ENCODE measurements at places on chromosomes 1 and 21.

DNA sequence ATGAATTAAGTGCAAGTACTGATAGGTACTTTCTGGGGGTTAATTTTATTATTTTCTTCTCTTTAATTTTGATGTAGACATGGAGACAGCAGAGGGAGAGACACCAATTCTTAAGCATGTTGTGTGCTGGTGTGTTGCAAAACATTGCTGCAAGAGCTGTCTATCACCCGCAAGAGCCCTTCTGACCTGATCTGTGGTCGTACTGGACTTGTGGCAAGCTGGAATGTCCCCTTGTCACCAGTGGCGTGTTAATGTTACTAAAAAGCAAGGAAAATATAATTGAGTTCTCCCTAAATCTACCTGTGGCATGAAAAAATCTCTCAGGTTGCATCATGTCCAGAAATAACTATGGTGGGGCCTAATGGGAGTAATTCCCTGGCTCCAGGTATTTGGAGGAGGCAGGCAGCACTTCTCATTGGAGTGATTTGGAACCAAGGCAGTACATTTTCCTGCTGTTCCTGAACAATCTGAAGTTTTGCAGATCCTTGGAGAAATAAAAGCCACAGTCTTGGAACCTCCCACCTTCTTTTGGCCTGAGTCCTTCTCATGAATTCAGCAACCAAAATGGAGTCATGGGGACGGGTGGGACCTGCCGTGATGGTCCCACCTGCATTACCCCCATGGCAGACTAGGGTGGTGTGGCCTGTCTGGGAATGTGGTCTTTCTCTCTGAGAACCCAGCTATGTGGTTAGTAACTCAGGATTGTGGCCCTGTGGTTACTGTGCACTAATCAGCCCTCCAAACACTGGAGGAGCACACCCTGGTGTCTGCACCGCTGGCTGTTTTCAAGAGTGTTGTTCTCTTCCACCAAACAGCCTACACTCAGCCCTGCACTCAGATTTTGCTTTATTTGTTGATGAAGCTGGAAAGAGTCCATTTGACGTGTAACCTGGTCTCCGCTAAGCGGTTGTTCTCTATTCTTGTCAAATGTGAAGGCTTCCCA is 57.4 kb downstream of the GALNT2 start:
- no peak for DNase-seq

DNA sequence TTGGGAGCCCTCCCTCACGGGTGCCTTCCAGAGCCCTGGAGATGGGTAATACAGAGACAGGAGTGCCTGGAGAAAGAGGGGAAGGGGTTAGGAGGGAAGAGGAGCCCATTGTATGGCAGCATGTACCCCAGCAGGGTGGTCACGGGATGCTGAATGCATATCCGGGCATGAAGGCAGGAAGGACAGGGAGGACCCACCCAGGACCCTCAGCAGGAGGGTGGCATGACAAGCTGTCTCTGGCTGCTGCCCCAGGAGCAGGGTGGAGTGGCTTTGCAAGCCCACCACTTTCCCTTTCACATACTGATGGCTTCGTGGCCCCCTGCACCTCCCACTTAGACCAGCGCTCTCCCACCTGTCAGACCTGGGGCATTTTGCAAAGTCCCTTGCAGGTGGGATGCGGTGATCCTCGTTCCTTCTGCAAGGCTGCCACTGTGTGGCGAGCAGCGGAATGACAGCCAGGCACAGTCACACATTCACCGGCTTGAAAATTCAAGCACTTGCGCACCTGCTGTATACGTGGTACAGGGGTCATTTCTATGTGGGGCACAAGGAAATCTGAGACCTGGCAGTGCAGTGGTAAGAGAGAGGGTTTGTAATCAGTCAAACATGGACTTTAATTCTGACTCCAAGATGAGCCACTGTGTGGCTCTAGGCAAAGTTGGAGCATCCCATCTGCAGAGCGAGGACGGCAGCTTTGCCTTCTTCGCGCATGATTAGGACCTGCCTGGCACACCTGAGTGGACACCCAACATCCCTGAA is 53.2 kb upstream of the TMEM51 start:
- DNase-seq: peak; percentile 37

- no peak for DNase-seq
These were observed 138.4 kb downstream of the PAPPA2 start for GRCh38 chr1:176601348-176601747.

GRCh38 chr1:12524266-12524665 is 93.7 kb downstream of the DHRS3 start:
- DNase-seq: no peak

DNA sequence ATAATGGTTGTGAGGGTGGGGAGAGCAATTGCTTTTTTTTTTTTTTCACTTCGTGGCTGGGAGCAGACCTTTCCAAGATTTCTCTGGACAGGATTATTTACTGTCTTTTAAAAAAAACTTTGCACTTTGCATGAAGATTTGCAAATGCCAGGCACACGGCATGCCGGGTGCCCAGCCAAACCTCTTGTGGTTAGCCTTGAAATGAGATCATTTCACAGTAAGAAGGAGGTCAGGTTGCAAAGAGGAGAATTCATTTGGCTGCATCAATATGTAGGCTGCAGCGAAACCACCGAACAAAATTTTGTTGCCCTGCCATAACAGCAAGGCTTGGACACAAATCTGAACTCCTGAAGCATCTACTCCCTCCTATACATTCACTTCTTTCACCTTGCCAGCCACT is 36.5 kb upstream of the KCND3 start:
- DNase-seq: no peak

GRCh38 chr21:29236201-29236600 is 62.5 kb upstream of the BACH1 start:
- DNase-seq: no peak

DNA sequence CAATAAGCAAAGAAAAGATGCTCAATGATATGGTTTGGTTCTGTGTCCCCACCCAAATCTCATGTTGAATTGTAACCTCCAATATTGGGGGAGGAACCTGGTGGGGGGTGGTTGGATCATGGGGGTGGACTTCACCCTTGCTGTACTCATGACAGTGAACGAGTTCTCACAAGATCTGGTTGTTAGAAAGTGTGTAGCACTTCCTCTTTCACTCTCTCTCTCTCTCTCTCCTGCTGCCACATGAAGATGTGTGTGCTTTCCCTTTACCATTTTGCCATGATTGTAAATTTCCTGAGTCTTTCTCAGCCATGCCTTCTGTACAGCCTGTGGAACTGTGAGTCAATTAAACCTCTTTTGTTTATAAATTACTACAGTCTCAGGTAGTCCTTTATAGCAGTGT is 248.4 kb downstream of the HHIPL2 start:
- no peak for DNase-seq

DNA sequence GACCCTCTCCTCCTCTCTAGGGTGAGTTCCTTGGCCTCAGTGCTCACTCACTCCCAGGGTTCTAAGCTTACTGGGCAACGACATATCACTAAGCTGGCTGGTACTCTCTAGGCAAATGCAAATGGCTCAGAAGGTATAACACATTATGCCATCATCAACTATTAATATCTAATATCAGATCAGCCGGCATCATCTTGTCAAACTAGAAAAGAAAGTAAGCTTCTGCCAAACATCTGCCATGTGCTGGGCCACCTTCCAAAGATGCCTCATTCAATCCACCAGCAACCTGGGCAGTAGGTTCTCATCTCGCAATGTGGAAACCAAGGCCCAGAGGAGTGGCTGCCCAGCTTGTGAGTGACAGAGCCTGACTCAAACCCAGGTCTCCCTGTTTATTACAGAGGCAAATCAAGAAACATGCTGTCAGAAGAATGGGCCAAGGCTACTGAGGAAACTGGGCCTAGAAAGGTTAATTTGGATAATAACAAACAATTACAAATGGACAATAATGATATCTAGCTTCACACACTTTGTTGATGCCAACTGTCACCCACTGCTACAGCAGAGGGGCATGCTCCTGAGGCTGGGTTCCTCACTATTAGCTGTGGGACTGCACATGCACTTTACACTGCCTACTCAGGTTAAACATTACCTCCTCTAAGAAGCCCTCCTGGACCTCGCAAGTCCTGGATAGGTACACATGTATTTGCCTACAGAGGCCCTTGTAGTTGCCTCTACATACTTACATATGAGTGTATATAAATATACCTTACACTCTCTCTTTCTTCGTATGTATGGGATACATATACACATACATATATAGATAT is 183.3 kb upstream of the JUN start:
- no peak for DNase-seq

DNA sequence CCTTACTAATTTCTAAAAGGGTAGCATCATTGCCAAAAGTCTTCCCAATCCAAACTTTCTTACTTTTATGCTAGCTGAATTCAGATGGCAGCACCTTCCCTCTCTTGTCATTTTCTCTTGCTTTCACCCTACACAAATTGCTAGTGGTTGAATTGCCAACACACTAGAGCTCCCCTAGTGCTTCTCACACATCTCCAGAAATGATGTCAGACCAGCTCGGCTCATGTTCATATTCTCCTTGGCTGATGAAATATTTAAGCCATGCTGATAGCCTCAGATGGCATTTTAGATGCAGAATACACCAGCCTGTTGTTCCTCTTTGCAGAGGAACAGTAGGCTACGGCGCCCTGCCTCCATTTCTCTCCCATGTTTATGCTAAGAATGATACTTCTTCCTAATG is 256.9 kb downstream of the PTBP2 start:
- DNase-seq: no peak

GRCh38 chr1:234707641-234708040 is 97.7 kb upstream of the IRF2BP2 start:
- DNase-seq: no peak

DNA sequence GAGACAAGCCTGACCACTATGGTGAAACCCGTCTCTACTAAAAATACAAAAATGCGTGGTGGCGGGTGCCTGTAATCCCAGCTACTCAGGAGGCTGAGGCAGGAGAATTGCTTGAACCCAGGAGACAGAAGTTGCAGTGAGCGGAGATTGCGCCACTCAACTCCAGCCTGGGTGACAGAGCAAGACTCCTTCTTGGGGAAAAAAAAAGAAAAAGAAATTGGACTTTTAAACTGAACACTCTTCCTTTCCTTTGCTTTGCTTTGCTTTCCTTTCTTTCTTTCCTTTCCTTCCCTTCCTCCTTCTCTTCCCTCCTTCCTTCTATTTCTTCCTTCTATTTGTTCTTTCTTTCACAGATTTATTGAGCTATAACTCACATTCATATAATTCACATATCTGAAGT is 43.3 kb upstream of the PUM1 start:
- no peak for DNase-seq

- DNase-seq: no peak
These were observed 110.2 kb upstream of the APP start for GRCh38 chr21:26280775-26281174.

DNA sequence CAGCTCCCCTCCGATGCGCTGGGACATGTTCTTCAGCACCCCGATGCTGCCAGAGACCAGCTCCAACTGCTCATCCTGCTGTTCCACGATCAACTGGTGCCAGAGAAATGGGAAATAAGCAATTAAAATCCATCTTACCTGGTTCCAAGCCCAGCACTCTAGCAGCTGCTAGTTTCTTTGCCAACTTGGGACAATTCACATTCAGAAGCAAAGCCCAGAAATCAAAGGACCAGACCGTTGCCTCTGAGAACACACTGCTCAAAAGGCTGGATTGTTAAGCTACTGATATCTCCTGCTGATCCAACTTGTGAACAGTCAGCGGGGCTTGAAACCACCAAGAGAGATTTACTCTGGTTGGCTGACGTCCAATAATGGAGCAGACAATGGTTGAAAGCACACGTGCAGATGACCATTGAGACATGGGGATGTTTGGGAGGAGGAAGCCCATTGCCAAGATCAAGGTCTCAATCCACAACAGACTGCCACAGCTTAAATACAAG is 34.4 kb downstream of the STX6 start:
- no peak for DNase-seq

DNA sequence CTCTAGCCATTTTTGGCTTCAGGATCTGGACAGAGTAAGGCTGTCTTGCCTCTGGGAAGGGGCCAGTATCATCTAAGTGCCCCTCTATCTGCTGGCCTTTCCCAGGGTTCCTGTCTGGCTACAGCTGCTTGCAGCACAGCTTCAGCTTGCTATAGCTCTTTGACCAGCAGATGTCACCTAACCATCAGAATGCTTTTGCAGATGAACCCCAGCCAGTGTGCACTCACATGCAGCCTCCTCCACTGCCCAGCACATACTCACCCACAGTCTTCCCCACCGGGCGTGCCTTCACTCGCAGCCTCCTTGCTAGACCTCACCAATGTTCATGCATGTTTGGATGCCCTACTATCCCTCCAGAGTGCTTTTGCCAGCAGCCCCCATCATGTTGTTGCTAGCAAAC is 769.0 kb downstream of the BRINP3 start:
- peak; percentile 7 for DNase-seq

DNA sequence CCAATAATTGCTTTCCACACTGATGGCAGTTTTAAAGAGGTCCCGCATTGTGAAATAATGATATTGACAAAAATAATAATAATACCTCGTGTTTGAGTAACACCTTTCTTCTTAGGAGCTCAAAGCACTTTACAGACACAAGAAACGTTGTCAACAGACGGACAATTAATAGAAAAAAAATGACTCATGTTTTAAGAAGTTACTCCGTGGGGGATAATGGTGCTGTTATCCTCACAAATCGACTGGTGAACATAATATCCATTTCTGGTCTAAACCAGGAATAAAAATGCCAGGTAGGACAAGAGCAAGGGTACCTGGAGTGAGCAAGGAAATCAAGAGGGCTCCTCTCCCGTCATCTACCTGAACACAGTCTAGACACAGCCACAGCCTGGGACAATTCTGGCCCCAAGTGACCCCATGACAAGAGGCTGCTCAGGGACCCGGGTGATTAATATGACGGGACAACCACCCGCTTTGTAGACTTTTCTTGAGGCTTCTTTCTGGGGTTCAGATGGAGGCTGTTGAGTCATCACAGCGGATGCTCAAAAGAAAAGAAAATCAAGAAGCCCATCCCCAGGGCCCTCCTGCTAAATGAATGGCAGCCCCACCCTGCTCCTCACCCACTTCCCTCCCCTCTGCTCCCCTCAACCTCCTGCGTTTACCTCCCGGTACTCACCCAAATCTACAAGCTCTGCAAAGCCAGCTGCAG is 146.2 kb upstream of the IRF2BP2 start:
- DNase-seq: no peak

GRCh38 chr21:29074783-29075182 is 1.3 kb upstream of the CCT8 start:
- DNase-seq: no peak

DNA sequence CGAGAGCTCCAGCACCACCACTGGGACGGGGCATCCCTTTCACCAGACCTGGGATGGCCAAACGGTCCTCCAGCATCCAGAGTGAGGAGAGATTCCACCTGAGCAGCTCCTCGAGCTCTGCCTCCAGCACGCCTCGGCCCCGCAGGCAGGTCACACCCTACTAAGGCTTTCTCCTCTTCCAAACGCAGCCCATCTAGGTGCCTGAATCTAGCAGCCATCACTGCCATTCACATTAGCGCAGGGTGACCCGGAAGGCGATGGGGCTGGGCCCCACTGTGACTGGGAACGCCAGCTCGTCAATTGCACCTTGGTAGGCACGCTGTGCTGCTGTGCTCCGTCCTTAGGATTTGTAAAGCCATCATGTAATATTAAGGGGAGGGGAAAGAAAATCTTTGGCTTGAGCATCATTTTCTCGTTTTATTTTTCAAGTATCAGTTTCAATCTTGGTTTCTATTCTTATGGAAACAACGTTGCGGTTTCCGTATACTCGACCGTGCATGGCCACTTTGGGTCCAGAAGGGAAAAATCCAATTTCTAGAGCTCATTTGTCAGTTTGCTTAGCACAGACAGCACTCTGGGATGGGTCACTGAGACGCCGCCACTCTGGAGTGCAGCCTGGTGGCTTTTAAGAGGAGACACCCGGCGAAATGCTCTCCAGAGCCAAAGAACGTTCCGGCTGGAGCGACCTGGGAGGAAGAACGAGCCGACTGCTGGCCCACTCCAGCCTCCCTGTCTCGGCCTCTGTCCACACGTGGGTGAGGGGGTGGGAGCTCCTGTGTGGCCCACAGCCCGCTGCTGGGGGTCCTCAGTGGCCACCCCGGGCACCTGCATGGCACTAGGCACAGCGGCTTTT is 173.6 kb downstream of the PRDM16 start:
- DNase-seq: no peak

Measured in HCT116 (cell line).